ENCODE measurements at places on chromosomes 1 and 21.

GRCh38 chr1:171344473-171344820 is 30.5 kb downstream of the FMO4 start:
- no peak for DNase-seq

DNA sequence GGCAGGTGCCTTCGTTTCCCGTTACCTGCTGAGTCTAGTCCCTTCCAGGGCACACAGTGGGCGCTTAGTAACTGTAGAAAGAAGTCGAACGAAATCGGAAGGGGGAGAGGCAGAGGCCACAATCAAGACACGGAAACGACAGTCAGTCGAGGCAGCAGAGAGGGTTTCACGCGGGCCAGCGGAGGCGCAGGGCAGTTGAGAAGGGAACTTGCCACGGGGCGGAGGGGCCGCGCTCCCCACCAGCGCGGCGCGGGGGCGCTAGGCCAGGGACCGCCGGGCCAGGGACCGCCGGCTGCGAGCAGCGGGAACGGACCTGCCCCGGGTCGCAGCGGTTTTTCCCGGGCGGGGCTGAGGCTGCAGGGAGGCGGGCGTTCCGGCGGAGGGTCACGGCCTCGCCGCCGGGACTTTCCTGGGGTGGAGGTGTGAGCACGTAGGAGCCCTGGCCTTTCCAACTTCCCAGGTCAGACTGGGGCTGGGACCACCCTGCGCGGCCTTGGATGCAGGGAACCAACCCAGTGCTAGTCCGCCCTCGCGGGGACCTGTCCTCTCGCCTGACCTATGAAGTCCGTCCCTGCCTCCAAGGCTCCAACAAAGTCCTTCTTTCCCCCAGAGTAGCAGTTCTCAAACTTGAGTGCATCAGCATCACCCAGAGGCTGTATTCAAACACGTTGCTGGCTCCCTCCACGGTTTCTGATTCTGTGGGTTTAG is 150.1 kb upstream of the FGGY start:
- DNase-seq, result peak; percentile 53

DNA sequence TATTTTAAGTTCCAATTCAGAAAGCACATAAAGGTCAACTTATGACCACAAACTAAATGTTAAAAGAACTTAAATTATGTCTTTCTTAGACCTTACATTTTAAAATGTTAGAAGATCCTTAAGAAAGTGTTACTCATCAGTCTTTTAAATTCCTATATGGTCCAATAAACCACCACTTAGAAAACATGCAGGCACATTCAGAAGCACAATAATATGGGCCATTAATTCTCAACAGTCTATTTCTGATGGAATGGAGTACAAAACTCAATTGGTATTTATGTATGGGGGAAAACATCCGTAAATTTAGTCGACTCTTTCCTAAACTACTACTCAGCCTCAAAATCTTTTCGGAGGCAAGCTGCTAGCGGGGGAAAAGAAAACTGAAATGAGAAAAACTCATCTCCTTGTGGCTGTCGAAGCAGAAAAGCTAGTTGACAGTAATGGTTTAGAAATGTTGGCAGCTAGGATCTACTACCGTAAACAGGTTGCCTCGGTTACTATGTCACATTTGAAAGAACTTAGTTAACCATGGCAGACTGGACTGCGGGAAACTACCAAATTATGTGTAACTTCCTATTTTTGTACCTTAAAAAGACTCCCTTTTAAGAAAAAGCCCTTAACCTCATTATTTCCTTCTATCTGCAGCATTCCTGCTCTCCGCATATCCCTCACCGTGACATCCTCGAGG is 1.0 kb downstream of the TRMT1L start:
- DNase-seq, result peak; percentile 36

DNA sequence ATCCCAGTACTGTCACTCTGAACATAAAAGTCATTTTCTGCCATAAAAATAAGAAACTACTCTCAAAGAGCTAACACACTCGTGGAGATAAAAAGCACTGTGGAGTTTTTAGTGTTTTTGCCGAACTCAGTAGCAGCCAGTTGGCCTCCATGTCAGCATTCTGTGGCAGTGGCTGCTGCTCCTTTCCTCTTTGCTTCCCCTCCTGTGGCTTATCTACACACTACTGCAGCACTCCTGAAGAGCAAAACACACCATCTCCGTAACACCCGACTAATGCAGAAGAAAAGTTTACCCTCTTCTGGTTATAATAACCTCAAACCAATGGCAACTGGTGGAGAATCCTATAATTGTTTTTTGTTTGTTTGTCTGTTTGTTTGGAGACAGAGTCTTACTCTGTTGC is 44.9 kb downstream of the RAB3GAP2 start:
- DNase-seq, result no peak

GRCh38 chr1:81703756-81704463 is 96.8 kb upstream of the ADGRL2 start:
- DNase-seq, result no peak

DNA sequence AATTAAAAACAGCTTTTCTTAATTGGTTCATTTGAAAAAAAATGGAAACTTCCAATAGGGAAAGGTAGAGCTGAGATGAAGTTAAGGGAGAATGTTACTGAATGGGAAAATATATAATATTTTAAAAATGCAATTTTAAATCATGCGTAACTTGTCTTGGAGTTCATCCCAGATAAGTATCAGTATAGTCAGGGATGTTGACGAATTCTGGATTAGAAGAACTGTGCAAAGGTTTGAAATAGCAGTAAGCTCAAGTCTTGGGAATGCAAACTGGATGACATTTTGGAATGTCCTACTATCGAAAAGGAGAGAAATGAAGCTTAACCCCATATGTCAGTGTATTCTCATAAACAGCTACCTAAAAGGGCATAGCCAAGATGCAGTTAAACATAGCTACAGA is 4.0 kb upstream of the ST6GALNAC3 start:
- DNase-seq, result no peak

DNA sequence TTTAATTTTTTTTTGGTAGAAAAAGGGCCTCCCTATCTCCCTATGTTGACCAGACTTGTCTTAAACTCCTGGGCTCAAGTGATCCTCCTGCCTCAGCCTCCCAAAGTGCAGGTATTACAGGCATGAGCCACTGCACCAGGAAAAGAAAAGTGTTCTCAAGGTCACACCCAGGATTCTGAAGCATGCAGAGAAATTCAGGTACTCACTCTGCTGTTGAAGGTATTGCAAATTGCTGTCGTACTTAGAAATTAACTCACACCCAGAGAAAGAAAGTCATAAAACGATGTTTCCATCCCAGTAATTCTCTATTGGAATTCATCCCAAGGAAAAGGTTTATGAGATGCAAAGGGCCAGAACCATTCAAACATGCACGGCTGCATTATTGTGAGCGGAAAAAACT is 73.7 kb downstream of the DHRS3 start:
- no peak for DNase-seq

GRCh38 chr1:14997646-14998276 is 155.8 kb upstream of the TMEM51 start:
- no peak for DNase-seq

- no peak for DNase-seq
Observed at GRCh38 chr1:151583796-151584195, 28.1 kb upstream of the SNX27 start.

DNA sequence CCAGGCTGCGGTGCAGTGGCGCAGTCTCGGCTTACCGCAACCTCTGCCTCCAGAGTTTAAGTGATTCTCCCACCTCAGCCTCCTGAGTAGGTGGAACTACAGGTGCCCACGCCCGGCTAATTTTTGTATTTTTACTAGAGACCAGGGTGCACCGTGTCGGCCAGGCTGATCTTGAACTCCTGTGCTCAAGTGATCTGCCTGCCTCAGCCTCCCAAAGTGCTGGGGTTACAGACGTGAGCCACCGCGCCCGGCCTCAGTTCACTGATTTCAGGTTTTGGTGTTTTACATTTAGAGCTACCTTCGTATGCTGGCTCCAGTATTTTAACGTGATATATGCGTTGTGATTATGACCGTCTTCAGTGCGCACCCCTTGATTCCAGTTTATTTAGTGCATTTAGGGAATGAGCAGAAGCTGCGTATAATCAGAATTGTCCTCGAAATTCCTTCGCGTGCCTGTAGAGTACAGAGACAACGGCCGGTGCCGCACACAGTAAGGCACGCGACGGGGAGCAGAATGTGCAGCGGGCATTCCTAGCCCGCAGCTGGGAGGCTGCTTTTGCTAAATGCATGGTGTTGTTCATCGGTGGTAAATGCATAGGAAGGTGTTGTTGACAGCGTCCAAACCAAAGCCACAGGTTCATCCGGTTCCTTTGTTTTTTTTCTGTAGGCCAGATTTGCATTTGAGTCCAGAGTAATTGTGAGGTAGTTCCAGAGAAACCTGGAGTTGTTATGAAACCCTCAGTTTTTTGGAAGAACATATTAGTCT is 48.9 kb upstream of the DIP2A start:
- no peak for DNase-seq

DNA sequence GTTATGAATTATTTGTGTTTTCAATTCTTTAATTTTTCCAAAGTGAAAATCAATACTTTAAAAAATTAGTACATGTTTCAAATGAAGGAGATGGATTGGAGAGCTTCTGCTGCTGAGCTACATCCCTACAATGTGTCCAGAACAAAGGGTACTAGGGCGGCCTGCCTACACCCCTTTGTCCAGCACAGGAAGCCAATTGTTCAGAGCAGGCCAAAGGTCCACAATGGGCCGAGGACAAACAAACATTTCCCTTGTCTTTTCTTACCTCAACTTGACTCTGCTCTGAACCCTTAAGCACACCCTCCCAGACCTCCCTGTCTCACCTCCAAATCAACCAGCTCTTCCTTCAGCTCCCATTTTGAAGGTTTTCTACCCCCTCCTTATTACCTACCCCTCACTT is 39.4 kb upstream of the CAMK1G start:
- DNase-seq, result no peak

GRCh38 chr1:44314452-44314851 is 40.6 kb downstream of the ERI3 start:
- DNase-seq, result no peak

DNA sequence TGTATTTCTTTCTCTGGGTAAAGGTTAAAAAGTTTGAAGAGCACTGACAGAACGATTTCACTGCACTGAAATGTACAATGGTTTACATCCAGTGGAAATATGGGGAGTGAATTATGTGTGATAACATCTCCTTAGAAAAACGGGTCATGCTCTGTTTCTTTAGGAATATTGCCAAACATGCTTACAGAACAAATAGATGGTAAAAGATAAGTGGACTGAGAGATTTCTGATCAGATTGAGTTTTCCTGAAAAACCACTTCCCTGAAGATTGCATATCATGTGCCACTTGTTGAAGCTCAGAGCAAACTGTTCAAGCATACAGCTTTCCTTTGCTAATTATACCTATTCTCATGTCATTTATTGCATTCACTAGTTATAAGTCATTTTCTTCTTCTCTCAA is 29.9 kb upstream of the DISP1 start:
- DNase-seq, result no peak

DNA sequence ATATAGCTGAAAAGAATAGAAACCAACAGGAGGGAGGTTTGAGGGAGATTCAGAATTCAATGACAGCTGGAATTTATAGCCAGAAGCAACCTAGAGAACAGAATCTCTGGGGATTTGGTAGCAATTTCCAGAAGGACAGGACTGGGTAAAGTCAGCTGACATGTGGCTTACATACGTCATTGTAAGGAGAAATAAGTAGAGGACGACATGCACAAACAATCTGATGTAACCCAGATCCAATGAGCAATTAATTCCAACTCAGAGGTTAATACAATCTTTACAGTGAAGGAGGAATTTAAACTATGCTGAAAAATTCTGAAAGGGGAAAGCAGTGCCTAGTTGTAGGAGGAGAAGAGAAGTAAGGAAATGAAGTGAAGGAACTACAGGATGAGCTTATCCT is 383.9 kb downstream of the PTBP2 start:
- DNase-seq, result no peak

GRCh38 chr1:101003012-101003650 is 22.5 kb downstream of the DPH5 start:
- no peak for DNase-seq

GRCh38 chr1:115233598-115233997 is 104.5 kb downstream of the NGF start:
- DNase-seq, result no peak

- DNase-seq, result no peak
Observed at GRCh38 chr1:46480959-46481646, 8.5 kb upstream of the DMBX1 start.

DNA sequence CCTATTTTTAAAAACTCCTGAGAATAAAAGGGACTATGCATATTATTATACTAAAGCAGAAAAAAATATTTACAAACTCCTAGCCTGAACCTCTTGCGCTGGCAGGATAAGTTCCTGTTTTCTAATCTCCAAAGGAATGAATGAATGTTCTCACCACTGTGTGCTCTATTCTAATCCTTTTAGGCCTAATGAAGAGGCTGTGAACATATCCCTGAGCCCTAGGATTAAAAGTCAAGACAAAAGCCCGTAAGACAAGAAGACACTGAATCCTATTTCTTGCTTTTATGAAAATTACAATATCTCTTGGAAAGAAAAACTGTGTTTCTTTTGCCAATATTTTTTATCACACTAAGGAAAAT is 317.5 kb downstream of the HHAT start:
- no peak for DNase-seq

DNA sequence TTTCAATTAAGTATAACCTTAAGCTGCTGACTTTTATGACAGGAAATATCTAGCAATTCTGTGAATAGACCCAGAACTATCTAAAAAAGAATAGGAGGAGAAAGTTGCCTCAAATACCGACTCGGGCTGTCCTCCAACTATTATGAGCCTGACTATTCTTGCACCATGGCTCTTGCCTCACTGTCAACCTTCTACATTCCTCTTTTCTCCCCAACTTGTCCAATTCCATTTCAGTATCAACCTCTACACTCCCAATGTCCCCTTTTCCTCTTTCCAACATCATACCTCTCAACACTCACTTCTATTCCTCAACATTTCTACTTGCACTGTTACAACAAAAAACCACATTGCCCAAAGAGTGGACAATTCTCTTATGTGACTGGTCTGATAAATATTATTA is 2.3 kb downstream of the ZZZ3 start:
- DNase-seq, result no peak

- DNase-seq, result no peak
Observed at GRCh38 chr1:30662291-30662840, 61.0 kb downstream of the MATN1 start.

DNA sequence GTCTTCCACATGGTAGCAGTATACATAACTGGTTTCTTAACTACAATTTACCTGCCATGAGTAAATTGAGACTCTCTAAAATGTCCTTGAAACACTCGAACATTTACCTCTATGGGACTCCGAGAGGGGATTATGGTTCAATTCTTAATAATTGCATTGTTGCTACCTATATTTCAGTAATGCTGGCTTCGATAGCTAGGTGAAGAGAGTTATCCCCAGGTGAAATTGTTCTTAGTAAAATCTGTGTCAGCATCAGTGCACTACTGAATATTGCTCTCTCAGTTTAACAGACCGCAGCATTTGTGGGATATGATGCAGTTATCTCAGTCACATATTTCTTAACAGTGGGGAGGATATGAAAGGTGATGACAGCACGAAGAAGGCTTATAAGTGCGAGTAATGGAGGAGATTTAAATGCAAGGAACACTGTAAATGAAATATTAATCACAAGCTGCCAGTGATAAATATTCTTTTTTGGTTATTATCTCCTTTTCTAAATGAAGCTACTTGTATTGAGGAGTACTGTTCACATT is 801.9 kb downstream of the BRINP3 start:
- no peak for DNase-seq

All from AG08396 (cell line).